Esophagus squamous epithelium (tissue), 5 donors: ENCODE measurements at places on chromosomes 11 and 22.

- DNase-seq = no peak
Observed at GRCh38 chr11:36023922-36024321, 80.1 kb downstream of the LDLRAD3 start.

DNA sequence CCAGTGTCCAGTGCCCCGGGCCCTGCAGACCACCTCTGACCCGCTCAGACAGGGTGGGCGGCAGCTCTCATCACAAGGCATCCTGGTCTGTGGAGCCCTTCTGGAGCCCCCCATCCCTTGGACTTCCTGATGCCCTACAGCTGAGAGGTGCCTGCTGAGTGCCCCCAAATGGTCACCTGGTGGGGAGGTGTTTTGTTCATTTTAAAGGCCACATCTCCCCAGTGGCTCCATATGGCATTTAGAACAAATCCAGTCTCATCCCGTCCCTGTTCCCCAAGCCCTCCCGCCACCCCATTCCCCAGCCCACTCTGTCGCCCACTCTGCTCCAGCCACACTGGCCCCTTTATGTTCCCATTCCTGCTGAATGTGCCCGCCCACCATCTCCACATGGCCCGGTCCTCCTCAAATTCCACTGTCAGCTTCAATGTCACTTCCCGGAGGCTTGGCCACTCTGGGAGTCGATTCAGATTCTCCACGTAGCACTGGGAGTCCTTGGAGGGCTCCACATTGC, 32.8 kb downstream of the OSBPL5 start:
- no peak for DNase-seq

DNA sequence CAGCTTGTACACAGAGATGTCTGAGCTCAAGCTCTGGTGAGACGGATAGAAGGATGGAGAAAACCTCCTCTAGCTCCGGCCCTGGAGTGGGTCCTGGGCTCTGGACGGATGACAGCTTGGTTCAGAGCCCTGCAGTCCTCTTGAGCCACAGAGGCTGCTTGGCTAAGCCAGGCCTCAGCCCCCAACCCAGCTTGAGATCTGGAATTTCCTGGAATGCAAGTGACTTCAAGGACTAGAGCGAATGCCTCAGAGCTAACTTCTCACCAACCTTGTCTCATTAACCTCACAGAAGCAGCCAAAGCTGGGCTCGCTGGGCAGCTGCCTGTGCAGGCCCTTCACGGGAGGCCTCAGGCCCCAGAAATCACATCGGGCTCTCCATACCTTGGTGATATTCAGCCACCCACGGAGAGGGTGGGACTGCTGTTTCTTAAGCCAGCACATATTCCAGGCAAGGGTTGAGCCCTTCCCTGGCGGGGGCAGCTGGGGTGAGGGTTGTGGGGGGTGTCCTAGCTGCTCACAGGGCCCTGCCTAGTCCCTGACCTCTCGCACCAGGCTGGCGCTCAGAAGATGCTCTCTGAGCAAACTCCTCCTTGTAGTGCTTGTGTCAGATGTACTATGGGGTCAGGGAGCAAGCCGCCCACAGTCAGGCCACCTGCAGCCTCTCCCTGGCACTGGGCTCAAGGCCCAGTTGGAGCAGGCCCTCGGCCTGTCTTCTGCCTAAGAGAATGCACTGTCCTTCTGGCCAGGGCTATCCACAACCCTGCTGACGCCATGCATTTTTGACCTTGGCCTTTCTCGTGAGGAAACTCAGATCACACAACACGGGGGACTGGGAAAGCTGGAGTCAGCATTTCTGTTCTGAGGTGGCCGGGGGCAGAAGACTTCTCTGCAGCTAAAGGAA, 73.6 kb upstream of the TTLL12 start:
- DNase-seq = no peak

GRCh38 chr11:121587182-121587581, 134.4 kb upstream of the SORL1-AS1 start:
- DNase-seq = no peak

GRCh38 chr22:42297778-42298177, 27.3 kb upstream of the TCF20 start:
- no peak for DNase-seq

DNA sequence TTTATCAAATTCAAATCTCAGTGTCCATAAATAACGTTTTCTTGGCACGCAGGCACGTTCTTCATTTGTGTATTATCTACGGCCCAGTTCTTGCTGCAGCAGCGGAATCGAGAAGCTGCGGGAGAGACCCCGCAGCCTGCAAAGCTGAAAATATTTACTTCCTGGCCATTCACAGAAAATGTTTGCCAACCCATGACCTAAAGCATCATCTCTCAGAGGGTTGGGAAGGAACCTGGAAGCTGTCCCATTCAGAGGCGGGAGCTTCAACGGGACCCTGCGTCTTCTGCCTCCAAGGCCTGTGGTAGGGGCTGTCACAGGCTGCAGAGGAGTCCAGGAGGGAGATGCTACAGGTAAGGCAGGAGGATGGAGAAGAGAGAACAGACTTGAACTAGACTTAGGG, 319.2 kb downstream of the MN1 start:
- no peak for DNase-seq

DNA sequence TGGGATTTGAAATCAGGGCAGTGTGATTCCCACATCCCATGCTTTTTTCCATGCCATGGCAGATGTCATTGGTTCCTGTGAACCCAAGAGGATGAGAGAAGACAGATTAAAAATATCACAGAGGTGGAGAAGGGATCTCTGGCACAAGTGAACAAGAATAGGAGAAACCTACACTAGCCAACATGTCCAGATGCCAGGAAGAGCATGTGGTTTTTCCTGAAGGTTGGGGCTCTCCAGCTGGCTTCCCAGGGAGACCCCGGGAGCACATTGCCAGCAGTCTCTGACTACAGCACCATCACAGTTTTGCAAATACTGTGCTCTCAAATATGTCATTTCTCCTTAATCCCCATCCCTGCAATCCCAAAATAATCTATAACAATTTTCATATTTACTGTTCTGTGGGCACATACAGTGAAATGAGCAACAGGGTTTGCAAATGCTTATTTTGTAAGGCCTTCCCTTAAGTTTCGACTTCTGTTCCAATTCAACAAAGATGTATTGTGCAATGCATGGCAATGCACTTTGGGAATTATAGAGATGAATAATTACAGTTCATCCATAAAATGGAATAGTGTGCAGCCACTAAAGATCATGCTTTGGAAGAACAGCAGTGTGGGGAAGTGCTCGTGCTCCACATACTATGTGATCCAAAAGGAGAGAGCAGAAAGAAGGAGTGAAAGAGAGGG, 4.8 kb downstream of the ANKK1 start:
- no peak for DNase-seq

GRCh38 chr11:67370351-67371076, 2.9 kb downstream of the CLCF1 start:
- no peak for DNase-seq

DNA sequence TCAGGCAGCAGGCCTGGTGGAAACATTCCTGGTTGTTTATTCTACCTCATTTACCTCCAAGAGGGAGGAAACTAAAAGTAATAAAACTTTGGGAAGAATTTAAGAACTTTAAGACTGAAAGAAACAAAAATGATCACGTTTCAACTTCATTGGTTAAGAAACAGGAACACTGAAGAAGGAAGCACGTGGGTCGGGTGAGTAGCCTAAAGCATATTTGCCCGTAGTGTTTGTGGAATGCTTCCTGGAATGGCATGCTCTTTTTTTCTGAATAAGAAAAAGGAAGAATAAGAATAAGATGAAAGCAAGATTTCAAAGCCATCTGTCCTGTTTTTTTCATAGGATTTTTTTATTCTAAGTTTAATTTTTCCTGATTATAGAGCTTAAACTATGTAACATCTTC, 83.1 kb downstream of the WNT11 start:
- DNase-seq = no peak

- DNase-seq = no peak
Observed at GRCh38 chr11:43856993-43857392, 23.6 kb upstream of the ALKBH3 start.

DNA sequence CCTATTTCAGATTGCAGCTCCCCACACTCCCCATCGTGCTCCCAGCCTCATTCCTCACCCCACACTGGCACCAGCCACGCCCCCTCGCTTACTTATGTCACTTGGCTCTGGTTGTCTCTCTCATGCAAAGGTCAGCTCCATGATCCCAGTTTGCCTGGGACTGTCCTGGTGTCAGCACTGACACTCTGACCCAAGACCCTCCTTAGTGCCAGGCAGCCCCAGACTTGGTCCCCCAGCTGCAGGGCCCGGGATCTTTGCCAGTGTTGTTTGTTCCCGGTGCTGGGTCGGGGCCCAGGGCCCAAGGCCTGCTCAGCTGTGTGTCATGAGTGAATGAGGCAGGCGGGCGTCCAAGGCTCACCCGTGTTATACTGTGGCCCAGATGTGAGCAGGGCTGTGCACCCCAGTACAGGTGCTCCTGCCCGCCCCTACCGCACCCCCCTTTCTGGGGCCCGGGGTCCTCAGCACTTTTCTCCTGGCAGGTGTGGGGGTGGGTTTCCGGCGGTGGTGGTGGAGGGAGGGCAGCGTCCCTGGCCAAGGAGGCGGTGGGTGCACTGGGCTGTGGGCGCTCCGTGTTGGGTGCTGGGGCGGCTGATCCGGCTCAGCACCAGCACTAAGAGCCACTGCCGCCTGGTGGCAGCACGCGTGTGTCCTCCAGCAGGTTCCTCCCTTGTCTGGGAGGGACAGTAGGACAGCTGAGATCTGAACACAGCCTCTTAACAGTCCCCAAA, 19.5 kb downstream of the IL17REL start:
- DNase-seq = no peak
